ENCODE measurements at places on chromosomes 13 and 19.

GRCh38 chr13:97851269-97851668 lies 102.2 kb upstream of the IPO5 start:
- no peak for DNase-seq

- DNase-seq, result no peak
These were observed 63.7 kb downstream of the UNC13A start for GRCh38 chr19:17624314-17624991.

- no peak for DNase-seq
These were observed 1590.0 kb upstream of the PCDH20 start for GRCh38 chr13:63005625-63006024.

GRCh38 chr13:44274771-44275205 lies 98.8 kb upstream of the SERP2 start:
- no peak for DNase-seq

Measured in eye (tissue), 1 donor.